ENCODE measurements at places on chromosomes 1 and 21.

DNA sequence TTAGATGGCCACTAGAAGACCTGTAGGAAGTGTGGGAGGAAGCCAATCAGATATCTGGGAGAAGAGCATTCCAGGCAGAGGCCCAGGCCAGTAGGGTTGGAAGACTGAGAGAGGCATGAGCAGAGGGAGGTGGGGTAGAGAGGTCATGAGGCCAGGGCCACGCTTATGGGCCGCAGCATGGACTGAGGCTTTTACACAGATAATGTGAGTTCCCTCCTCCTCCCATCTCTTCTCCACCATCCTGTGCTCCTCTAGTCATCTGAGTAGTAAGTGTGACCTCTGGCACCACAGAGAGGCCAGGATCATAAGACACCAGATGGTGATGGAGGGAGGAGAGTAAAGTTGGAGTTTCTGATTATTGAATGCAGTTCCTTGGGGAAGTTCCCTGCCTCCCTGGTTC is 17.1 kb downstream of the TTC22 start:
- no peak for DNase-seq

GRCh38 chr1:9289711-9290485 is 2.8 kb upstream of the SPSB1 start:
- no peak for DNase-seq

DNA sequence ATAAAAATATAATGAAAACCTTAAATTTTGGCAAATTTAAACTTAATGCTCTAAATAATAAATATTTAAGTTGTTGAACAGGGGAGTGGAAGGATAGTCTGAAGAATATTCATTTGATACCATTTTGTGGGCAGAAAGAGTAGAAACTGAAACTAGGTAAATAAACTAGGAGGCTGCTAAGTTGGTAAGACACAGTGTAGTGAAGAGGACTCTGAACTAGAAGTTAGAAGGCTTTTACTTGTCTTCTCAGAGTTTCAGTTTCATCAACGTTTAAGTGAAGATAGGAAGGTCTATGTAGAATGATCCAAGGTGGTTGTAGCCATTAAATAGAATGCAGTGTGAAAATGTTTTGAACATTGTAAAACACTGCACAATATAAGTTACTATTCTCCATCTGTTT is 516.9 kb downstream of the AMY1C start:
- DNase-seq = no peak

DNA sequence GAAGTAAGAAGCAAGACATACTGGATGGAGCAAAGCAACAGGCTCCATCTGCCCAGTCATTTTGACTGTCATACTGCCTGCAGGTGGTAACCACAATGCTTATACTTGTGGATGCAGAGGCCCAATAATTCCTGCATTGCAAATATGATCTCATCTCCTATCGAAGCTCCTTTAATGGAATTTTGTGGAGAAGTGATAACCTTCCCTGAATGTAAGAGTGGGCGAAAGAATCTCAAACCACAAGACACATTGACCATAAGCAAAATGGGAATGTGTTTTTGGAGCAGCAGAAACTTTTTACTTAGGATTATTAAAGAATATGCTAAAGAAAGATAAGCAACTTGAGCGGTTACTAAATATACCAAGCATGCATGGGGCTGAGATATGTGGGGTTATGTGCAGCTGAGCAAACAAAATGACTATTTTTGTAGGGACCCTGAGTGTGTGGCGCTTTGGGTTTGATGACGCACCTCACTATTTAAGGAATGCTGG is 77.4 kb upstream of the BACH1 start:
- no peak for DNase-seq

GRCh38 chr1:112793631-112794565 is 78.8 kb upstream of the PPM1J start:
- DNase-seq = no peak

DNA sequence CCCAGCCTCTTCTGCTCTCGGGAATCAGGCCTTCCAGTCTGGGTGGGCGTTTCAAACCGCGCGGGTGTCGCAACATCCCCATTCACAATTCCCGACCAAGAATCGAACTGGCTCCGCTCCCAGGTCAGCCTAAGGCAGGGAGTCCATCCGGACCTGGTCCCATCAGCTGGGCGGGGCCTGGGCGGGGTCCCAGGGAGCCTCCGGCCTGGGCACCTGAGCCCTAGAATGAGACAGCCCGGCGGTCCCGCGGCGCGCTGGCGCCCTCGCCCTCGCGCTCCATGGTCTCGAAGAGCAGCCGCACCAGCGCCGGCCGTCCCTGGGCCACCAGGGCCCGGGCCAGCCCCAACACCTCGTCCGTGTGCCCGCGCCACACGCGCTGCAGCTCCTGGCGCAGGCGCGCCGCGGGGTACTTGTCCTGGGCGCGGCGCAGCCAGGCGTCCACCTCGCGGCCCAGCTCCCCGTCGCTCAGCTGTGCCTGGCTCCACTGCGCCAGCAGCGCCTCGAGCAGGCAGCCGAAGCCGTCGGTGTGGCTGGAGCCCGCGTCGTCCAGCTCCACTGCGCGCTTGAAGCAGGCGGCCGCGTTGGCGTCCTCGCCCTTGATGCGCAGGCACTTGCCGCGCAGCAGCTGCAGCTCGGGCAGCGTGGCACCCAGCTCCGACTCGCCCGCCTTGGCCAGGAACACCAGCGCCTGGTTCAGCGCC is 16.9 kb upstream of the PARS2 start:
- DNase-seq = no peak

- no peak for DNase-seq
Measured at GRCh38 chr21:29256126-29256910, 42.4 kb upstream of the BACH1 start.

GRCh38 chr1:162906485-162906884 is 45.5 kb upstream of the CCDC190 start:
- DNase-seq = no peak

GRCh38 chr1:236103059-236103458 is 38.2 kb upstream of the NID1 start:
- no peak for DNase-seq

- DNase-seq = no peak
Measured at GRCh38 chr1:227749916-227750710, 14.9 kb downstream of the SNAP47 start.

DNA sequence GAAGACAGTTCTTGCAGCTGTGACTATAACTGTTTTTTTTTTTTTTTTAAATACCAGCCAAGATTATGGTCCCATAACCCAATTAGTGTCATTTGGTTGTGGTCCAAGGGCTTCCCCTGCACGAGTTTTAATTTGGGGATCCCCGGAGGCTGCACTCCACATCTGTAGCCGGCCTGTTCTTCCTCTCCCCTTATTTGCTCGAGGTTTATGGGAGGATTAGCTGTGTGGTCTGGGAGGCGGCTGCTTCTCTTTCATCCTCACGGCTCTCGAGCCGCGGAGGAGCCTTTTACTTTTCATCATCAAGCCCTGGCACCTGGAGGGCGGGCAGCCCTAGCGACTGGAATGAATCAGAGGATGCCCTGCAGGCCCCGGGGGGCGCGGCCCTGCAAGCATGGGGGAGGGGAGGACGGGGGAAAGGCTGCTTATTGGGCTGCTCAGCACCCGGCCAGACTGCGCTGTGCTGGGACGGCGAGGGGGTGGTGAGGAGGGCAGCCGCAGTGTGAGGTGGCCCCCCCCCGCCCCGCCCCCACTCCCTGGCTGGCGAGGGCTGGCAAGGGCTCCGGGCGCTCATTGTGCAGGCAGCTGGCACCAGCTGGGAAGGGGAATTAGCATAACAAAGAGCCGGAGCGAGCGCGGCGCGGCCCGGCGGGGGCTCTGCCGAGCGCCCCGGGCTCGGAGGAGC is 18.5 kb downstream of the SERTAD4 start:
- no peak for DNase-seq

GRCh38 chr1:221072214-221072613 is 193.0 kb downstream of the HLX start:
- DNase-seq = no peak

DNA sequence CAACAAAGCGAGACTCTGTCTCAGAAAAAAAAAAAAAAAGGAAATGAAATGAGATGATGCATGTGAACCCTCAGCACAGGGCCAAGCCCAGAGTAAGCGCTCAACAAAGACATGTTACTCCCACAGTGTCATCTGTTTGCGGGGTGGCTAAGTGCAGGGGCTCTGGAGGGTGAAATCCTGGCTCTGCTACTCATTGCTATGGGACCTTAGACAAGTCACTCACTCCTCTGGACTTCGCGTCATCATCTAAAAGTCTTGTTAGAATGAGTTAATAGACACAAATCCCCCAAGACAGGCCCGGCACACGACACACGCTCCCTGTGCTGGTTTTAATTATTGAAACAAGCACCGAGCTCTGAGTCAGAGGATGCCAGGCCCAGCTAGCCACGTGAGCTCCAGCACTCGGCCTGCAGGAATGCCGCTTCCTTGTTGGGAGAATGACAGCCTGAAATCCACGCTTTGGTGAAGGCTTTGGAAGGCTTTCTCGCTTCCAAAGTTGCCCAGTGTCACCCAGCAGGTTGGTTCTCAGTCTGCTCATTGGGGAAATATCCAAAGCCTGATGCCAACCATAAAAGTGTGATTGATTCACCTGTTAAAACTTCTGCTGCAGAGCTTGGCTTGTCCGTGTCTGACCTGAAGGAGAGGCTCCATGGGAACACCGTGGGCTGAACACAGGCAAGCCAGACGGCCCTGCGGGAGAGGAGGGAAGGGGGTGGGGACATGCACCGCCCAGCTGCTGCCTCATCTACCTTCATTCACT is 36.7 kb upstream of the TARDBP start:
- DNase-seq = no peak

- DNase-seq = no peak
Measured at GRCh38 chr1:56376188-56376984, 203.0 kb downstream of the PLPP3 start.
